ENCODE measurements at places on chromosomes 12 and 14.

- DNase-seq: no peak
Observed at GRCh38 chr12:25459541-25459951, 93.5 kb downstream of the LMNTD1 start.

DNA sequence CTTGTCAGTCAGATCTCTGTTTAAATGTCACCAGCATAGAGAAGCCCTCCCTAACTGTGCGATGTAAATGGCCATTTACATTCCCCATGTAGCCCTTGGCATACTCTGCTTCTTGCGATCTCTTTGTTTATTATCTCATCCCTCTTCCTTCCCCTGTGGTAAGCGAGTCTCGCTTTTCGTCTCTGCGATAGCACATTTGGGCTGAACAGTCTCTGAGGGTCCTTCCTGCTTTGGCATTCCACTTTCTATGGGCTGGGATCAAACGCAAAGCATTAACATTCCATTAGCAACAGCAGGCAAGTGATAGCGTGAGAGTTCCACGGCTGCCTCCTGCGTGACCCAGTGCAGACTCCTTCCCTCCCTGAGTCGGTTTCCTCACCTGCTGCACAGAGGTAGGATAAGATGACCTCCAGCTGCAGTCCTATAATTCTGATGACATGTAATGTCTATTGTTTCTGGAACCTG, 61.4 kb upstream of the TUNAR start:
- DNase-seq: no peak

GRCh38 chr12:24551163-24551786, 397.6 kb downstream of the BCAT1 start:
- DNase-seq: no peak

DNA sequence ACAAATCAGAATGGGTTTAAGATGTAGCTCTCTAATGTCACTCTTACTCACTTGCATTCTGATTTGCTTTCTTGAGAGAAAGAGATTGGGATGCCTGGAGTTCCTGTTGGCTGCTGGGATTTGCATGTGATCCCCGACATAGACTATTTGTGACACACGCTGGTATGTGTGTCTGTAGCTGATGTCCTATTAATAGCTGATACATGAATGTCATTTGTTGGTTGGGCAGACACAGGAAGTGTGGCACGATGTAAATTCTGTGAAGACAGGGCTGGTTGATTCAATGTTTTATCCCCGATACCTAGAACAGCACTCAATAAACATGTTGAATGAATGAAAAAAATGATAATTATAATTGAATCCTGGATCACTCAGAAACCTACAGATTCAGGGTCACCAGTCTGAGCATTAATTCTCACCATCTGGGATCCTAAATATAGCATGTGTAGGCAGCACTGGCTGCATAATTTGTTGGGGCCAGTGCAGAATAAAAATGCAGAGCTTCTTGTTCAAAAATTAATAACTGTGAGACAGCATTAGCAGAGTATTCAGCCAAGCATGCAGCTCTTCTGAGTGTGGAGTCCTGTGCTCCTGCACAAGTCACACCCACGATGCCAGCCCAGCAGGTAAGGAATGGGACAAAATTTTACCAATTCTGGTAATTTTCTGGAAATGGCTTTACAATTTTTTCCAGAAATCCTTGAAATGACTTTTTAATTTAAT, 35.5 kb upstream of the SOCS2 start:
- no peak for DNase-seq

DNA sequence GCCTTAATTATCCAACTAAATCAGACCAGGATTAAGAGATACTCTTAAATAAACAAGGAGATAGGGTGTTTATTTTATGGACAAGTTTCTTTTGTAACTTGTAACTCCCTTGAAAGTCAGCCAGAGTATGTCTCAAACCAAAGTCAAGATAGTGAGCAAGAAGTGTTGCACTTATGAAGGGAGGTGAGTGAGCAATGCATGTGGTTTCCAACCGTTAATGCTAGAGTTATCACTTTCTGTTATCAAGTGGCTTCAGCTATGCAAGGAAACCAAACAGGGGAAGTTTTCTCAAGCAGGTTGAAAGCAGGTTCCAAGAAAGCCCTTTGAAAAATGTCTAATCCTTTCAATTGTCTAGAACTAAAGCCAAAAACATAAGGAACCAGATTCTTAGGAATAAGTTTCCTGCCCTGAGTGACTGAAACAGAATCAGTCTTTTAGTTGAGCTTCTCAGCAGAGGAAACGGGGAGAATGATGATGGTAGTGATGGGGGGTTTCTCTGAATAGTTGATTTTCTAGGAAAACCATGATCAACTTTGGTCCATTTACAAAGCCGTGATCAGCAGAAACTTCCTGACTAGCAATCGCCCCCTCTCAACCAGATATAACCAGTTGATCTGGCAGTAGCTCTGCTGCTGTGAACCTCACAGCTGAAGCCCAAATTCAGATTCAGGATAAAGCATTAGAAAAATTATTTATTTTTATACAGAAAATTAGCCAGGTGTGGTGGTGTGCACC, 128.4 kb downstream of the DAD1 start:
- no peak for DNase-seq
